ENCODE measurements at places on chromosomes 5 and 9. TPM values are rescaled to one million over a fixed set of nuclear protein-coding genes. Genes with fewer than 3 reads are reported as not detected.

Gene ACOT12
- not detected for total RNA-seq

Gene PFN3
- not detected for total RNA-seq

Gene PAXX
- 19.8 TPM for total RNA-seq

Gene CCDC192
- total RNA-seq = not detected

Gene MOB3B
- 2.1 TPM for total RNA-seq

Gene TCF7
- 3.0 TPM for total RNA-seq

Gene NMUR2
- not detected for total RNA-seq

Gene GM2A
- total RNA-seq = 35.4 TPM

Gene PCDHA9
- total RNA-seq = not detected

Gene CDH18
- not detected for total RNA-seq

Gene ABO
- total RNA-seq = 2.3 TPM

Gene SHC3
- total RNA-seq = 0.96 TPM
